Progenitor cell of endocrine pancreas (in vitro differentiated cells): ENCODE measurements at places on chromosomes 6 and 20.

- no peak for DNase-seq
These were observed 19.4 kb upstream of the BAK1 start for GRCh38 chr6:33599413-33599938.

GRCh38 chr6:74431873-74432580 is 736.0 kb downstream of the CD109 start:
- no peak for DNase-seq

GRCh38 chr6:84033523-84034451 is at the start of gene MRAP2:
Gene MRAP2, plus strand, starts transcription at chr6:84033772. Its CDS starts 21,547 bp downstream, at chr6:84055319.
- peak; percentile 40 for DNase-seq

GRCh38 chr6:68233623-68234022 is 401.5 kb upstream of the ADGRB3 start:
- no peak for DNase-seq

- no peak for DNase-seq
These were observed 41.9 kb upstream of the DEFB112 start for GRCh38 chr6:50091641-50092040.

- no peak for DNase-seq
These were observed 2.6 kb upstream of the TFAP2C start for GRCh38 chr20:56626367-56627121.

DNA sequence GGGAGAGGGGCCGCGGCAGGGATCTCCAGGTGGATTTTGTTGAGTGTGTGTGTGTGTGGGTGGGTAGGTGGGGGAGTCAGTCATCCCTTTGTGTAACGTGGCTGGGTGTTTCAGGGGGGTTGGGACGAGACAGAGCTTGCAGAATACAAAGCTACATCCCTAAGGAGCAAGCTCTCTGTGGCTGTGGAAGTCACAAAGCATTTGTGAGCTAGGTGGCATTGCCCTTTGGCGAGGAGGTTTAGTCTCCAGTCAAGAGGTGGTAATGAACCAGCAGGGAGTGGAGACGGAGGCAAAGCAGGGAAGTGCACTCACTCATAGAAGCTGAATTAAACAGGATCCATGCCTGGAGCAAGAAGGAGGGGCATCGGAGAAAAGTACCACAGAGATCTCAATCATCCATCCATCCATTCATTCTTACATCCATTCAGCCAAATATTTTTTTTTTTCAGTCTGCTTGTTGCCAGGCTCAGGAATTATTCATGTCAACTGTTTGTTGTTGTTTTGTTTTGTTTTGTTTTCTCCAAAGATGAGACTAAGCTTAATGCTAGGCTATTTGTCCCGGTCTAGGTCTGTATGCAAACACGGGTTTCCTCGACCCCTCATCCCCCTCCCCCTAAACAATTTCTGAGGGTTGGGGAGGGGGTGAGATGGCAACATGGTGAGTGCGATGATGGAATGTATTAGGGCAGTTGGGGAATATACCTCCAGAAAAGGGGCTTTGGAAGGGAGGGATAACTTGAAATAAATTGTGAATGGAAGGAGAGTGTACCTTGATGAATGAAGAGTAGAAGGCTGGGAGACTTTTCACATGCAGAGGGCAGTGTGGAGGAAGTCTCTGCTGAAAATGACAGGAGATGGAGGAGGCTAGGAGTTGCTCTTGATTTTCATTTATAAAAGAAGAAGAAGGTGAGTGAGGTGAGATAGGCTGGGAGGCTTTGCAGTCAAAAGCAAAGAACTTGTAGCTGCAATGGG is 1.0 kb downstream of the HCRTR2 start:
- DNase-seq, result no peak

GRCh38 chr6:157929765-157930319 is 51.8 kb upstream of the SYNJ2 start:
- DNase-seq, result no peak

DNA sequence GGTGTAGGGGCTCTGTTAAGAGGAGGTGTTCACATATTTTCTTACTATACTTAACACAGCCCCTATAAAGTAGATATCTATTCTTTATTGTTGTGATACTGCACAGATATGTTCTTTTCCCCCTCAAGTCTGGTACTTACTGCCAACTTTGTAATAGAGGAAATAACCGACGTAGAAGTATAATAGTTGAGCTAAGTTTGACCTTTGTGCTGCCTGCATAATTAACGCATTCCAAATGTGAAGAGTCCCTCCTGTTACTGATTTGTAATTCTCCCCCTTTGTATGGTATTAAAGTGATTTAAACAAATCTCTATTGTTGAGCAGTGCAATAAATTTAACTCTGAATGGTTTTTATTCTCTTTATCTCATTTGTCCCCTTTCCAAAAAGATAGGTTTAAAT is 39.0 kb downstream of the PHF3 start:
- DNase-seq, result no peak

DNA sequence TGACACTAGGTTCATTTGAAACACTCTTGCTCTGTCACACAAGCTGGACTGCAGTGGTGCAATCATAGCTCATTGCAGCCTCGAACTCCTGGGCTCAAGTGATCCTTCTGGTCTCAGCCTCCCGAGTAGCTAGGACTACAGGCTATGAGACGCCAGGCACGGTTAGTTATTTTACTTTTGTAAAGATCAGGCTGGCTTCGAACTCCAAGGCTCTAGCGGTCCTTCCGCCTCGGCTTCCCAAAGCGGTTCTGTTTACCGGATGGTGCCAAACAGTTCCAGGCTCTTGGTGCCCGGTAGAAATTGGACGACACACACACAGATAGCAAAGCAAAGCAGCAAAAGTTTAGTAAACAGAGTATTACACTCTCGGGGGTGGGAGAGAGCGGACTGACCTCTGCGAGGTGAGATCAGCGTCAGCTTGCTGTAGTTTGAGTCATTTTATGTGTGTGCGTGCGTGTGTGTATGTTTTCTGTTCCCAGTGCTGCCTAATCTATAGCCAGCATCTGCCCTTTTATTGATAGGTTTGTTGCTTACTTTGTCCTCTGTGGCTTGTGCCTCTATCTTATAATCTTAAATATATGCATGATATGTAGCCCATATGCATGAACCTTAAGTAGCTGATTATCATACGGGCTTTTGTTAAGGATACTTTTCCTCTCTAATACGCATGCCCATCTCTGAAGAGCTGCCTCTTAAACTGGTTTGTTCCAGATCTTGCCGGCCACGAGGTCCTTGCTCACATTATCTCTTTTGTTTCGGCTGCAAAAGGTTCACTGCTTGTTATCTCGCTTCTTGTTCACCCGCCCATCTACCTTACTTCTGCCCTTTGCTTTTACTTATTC is 75.2 kb downstream of the OR2B2 start:
- no peak for DNase-seq

DNA sequence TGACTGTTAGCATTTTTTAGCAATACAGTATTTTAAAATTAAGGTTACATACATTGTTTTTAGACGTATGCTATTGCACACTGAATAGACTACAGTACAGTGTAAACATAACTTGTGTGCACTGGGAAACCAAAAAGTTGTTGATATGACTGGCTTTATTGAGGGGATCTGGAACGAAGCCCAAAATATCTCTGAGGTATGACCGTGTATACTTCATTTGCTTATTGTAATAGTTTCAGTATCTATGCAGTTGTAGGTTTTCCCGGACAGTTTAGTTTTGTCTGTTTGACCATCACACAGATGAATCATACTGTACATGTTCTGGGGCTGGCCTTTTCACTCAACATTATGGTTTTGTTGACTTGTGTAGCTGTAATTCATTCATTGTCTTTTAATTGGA is 6.9 kb upstream of the ZBTB12 start:
- no peak for DNase-seq

- DNase-seq, result no peak
These were observed 123.6 kb downstream of the CDC5L start for GRCh38 chr6:44511126-44511525.

DNA sequence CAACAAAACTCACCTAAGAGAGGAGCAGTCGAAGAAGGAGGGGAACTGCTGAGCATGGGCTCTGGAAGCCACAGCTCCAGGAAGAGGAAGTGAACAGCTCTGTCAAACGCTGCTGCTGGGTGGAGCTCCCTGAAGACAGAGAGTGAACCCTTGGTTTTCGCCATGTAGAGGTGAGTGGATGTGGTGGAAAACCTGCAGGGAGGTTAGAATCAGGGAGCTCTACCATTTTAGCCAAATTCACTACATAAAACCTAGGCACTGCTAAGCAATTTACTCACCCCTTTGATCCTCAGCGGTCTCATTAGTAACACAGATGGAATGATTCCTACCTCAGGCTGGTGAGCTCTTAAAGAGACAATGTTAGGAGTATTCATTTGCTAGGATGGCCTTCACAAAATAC is 19.4 kb upstream of the TFAP2A start:
- DNase-seq, result no peak

GRCh38 chr6:165060720-165061119 is 248.7 kb downstream of the C6orf118 start:
- no peak for DNase-seq

DNA sequence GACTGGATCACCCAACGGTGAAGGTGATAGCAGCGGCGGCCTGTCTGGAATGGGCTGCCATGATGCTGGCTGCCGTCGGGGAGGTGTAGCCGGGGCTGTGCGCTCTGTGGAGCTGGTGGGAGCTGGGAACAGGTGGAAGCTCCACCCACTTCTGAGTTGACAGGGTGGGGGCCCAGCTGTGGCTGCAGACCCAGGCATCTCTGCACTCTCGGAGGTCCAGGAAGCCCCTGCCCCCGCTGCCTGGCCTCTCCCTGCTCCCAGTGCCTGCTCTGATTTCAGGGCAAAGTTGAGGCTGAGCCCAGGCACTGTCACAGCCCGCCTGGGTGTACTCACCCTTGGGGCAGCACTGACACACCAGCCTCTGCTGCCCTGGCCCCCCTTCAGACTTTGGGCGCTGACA is 18.1 kb upstream of the CHRNA4 start:
- DNase-seq, result no peak

- no peak for DNase-seq
These were observed 19.4 kb upstream of the RCAN2 start for GRCh38 chr6:46510651-46511050.

DNA sequence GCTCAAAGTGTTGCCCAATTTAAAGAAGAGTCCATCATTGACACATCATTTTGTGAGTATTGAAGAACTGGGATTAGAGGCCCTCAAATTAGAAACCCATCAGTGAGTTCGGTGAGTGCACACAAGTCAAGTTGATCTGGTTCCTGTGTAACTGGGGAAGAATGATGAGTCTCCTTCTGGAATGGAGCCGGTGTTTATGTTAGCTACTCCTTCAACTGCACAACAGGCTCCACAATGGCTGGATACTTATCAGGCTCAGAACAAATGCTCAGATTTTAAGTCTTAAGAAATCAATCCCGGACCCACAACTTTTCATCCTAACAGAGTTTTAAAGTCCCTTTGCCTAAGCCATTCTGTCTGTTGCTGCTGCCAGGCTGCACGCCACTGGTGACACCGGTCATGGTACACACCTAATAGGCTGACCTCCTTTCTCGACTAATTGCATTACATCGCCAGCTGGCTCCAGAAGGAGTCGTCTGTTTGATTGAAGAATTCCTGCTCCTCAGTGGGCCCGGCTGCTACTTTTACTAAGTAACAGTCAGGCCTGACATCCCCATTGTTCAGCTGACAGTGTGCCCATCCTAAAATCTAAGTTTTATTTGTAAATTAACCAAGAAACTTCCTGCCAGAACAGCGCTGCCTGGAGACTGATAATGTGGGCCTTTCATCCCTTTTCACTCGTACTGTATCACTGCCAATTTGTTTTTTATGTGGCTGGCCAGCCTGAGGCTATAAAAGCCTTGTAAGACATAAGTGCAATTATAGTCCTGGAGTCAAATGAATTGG is 130.4 kb downstream of the INSM1 start:
- no peak for DNase-seq

DNA sequence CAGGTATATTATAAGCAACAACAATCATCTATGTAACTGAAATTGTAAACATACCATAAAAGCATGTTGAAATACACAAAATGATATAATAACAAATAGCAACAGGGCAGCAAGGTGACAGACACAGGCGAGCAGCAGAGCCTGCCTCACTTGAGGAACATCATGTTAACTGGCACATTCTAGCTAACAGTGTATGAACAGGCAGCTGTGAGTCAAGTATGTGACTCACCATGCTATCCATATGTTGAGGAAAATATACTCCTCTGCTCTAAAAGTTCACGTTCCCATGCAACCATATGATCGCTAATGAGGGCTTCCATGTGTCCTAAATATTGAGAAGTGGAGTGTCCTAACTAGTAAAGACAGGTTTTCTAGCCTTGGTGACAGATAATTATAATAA is 18.4 kb downstream of the SERAC1 start:
- DNase-seq, result no peak

- DNase-seq, result no peak
These were observed 60.3 kb upstream of the FABP7 start for GRCh38 chr6:122719176-122719575.

DNA sequence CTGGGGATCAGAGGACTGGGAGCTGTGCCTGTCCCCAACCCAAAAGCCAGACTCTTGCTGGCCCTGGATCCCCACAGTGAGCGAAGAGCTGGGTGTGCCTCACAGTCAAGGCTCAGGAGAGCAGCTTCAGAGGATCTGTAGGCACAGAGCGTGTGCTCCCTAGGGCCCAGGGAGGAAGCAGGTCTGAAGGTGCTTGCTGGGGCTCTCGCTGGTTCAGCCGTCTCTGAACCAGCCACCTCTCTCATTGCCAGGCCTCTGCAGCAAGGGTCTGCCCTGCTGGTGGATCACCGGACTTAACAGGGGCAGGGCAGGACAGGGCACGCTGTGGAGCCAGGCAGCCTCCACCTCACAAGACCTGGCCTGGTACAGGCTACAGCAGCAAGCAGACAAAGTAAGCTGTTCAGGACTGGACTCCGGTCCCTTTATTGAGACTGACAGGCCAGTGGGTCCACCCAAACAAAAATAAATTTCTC is 13.8 kb downstream of the PCIF1 start:
- no peak for DNase-seq
